NK-92 treated with Interleukin-12 subunit alpha and Interleukin-12 subunit beta, amount 100 ng/mL, for 24 hours (cell line): ENCODE measurements at places on chromosomes 7 and 10.

GRCh38 chr10:11180228-11180627, 162.6 kb downstream of the CELF2 start:
- peak; percentile 53 for DNase-seq

DNA sequence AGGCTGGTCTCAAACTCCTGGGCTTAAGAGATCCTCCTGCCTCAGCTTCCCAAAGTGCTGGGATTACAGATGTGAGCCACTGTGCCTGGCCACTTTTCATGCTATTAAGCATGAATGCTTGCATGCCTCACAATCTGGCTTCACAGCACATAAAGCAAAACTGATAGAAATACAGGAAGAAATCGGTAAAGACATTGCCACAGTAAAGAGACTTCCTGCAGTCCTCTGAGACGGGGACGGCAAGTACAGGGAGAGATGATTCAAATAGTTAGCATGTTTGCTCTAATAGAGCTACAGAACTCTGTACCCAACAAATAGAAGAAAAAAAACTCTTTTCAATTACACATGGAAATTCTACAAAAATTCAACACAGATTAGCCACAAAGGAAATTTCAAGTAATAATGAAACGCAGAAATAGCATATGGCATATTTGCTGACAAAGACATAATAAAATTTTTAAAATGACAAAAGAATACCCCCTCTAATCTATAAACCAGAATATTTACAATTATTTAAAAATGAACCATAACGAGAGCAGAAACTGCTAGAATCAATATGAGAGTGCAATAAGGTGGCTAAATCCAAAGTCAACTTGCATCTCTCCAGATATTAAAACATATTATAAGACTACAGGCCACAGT, 32.3 kb downstream of the CARD11 start:
- DNase-seq = no peak

- peak; percentile 65 for DNase-seq
These were observed at the start of gene TRIM8 for GRCh38 chr10:102644066-102644645. TSS of gene TRIM8 (plus strand) at chr10:102644479. CDS start at chr10:102644618, 139 bp downstream.

GRCh38 chr10:60042262-60042661, 135.9 kb upstream of the CCDC6 start:
- DNase-seq = no peak

DNA sequence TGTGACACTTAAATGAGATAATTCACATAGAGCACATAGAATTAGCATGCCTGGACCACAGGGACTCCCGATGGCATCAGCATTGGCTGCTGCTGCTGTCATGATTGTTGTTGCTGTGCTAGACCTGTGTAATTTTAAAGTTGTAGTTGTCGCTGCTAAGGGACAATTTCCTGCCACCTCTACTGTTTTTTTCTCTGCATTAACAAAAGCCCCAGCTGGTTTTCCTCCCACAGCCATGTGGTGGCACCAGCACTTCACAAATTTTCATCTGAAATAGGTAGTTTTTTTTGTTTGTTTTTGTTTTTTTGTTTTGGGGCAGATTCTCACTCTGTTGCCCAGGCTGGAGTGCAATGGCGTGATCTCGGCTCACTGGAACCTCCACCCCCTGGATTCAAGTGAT, 25.4 kb upstream of the PRXL2A start:
- peak; percentile 3 for DNase-seq

DNA sequence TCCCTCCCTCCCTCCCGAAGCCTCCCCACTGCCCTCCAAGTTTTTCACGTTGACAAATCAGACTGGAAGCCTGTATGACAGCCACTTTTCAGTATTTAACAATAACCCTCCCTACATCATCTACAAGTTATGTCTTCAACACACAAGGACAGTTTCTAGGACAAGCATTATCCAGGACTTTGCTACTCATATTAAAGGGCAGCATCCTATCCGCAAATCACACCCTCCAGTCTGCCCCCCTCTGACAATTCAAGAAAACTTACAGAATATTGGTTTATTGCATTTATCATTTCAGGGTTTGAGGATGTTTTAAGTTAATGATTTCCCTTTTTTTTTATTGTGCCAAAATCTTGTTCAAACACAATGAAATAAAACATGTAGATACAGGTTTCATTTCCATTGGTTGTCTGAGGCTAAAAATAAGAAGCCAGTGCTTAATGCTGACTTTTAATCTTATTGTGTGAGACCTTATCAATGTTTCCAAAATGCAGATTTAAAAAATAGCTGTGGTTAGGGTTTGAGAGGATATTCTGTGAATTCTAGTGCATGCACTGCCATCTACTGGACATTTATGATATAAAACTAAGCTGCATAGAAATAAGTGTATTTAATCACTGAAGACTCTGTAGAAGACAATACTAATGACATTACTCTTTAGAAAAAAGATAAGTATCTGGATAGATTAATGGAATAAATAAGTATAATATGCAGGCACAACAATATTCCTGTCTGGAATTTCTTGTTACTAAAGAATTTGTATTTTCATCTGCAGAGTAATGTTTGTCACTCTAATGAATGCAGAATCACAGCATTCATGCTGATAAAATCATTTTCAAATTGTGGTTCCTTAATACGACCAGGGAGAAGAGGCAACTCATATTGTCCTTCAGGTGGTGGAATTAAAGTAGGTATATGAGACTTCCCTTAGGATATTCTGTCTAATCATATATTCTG, 64.1 kb downstream of the CAV1 start:
- no peak for DNase-seq

- no peak for DNase-seq
These were observed 231.1 kb upstream of the PRKCQ start for GRCh38 chr10:6811153-6811552.

- no peak for DNase-seq
These were observed 47.1 kb downstream of the PAPSS2 start for GRCh38 chr10:87706731-87707130.

DNA sequence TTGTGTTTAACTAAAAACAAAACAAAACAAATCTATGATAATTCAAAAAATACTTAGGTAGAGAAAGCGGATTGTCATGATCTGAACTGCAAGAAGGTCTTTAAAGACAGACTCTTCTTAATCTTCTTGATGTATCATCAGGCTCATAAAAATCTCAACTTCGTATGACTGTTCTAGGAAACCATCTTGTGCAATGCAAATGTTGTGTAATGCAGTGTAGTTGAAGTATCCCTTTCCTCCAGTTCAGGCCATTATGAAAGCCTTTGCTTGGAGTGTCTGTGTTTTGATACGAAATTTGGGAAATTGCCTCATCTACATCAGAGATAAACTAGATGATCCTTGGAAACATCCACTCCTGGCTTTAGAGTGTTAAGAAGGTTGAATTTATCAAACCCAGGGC, 30.9 kb downstream of the CDK1 start:
- DNase-seq = no peak

GRCh38 chr10:34156781-34157425, 658.2 kb downstream of the PARD3 start:
- no peak for DNase-seq

GRCh38 chr7:70595755-70596597, 536.0 kb upstream of the GALNT17 start:
- DNase-seq = no peak

DNA sequence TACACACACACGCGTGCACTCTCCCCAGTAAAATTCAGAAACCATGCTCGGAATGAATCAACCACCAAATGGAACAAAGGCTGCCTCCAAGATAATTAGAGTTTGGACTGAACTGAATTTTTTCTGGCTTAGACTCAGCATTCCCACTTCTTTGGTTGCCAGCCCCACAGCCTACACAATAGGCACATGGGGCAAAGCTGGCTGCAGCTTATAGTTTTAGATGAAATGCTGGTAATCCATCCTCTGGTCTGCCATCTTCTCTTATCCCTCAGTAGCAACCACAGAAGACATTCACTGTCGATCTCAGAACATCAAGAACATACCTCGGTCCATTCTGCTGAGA, 44.2 kb downstream of the PDE1C start:
- no peak for DNase-seq
